ENCODE measurements at places on chromosomes 5 and 9. TPM values are rescaled to one million over a fixed set of nuclear protein-coding genes. Genes with fewer than 3 reads are reported as not detected.
A peak's percentile ranks its signal among the peaks of the same experiment; 100 is the strongest.

GRCh38 chr5:76456258-76456657, 53.2 kb downstream of the IQGAP2 start:
- H3K27me3 ChIP-seq = no peaks in the 10 kb centered on the region
- peaks cover 4% of the 10 kb centered on the region for H3K4me1 ChIP-seq
- H3K27ac ChIP-seq = no peak overlapping the region

DNA sequence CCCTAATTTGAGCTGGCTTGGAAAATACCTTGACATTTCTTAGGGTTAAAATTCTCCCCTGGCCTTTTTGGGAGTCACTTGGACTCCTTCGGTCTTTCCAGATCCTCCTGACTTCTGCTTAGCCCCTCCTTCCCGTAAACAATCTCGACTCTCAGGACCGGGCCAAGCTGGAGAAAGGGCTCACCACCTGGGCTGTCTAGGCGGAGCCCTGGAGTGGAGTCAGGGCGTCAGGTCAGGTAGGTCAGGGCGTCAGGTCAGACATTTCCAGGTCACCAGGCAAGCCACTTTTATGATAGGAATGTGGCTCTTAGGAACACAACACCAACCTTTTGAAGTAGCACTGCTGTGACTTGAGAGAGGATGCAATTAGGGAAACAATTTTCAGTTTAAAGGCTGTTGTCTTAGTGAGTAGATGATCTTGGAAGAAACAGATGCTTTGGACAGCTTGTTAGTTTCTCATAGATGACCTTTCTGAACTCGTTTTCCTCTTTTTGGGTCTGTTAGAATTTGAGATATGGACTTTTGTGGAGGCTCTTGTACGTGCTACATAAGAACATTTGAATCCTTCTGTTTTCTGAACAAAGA, 12.8 kb downstream of the OSTF1 start:
- DNase-seq = no peak
- H3K4me1 ChIP-seq = no peaks in the 10 kb centered on the region
- no peaks in the 10 kb centered on the region for H3K27me3 ChIP-seq
- H3K27ac ChIP-seq = no peak overlapping the region
- H3K36me3 ChIP-seq = no peaks in the 10 kb centered on the region
- no peak overlapping the region for H3K4me3 ChIP-seq

DNA sequence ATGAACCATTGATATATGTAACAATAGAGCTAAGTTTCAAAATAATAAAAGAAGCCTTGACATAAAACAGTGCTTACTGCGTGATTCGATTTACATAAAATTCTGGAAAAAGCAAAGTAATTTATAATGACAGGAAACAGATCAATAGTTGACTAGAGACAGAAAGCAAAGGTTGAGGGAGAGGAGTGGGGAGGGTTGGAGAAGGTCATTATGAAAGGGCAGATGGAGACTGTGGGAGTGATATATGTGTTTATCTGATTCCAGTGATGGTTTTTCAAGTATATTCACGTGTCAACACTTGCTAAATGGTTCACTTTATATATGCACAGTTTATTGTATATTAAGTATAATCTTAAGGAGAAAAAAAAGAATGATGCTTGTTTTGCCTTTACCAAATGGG, 1885.7 kb upstream of the NUDT12 start:
- no peak for DNase-seq
- no peaks in the 10 kb centered on the region for H3K4me1 ChIP-seq
- H3K4me3 ChIP-seq = no peak overlapping the region
- no peak overlapping the region for H3K27ac ChIP-seq

DNA sequence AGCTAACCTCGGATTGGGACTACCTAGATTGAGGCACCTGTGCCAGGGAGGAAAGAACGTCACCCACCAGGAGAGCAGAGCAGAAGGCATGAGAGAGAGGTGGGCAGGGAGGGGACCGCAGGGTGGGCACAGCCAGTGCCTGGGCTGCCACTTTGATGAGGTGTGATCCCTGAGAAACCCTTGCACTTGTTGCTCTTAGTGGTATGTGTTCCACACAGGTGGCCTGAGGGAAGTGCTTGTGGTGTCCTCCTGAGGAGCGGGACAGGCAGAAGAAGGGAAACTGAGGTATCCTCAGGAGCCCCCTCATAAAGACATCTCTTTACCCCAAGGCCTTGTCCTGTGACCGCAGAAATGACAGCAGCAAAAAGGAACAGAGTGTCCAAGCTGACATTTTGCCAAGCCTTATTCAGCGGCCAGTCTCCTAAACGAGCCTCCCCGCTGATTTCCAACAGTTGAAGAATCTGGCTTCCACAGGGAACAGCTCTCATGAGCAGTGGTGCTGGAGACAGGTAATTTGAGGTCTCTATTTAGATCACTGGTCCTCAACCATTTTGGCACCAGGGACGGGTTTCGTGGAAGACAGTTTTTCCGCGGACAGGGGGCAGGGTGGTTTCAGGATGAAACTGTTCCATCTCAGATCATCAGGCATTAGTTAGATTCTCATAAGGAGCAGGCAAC, 82.4 kb downstream of the FOXD1 start:
- no peaks in the 10 kb centered on the region for H3K27me3 ChIP-seq
- no peak overlapping the region for H3K4me3 ChIP-seq
- no peak overlapping the region for H3K27ac ChIP-seq

GRCh38 chr5:82276800-82277612, 1.1 kb downstream of the RPS23 start:
- peaks cover 28% of the 10 kb centered on the region for H3K36me3 ChIP-seq
- peak overlapping the region; percentile 85 for H3K4me3 ChIP-seq
- no peak for DNase-seq
- H3K4me1 ChIP-seq = peaks cover 17% of the 10 kb centered on the region
- peak overlapping the region; percentile 93 for H3K27ac ChIP-seq
- no peaks in the 10 kb centered on the region for H3K27me3 ChIP-seq

GRCh38 chr9:71052287-71052686, 69.1 kb downstream of the TRPM3 start:
- H3K4me1 ChIP-seq = no peaks in the 10 kb centered on the region
- DNase-seq = no peak
- H3K27me3 ChIP-seq = no peaks in the 10 kb centered on the region
- H3K4me3 ChIP-seq = no peak overlapping the region
- no peak overlapping the region for H3K27ac ChIP-seq

G3BP1 gene
- total RNA-seq = 95.0 TPM

WNT8A gene
- not detected for total RNA-seq

PCA3 gene
- 0.53 TPM for total RNA-seq

All from right lobe of liver (tissue), 6 donors.